ENCODE measurements at places on chromosomes 11 and 22. TPM values are rescaled to one million over a fixed set of nuclear protein-coding genes. Genes with fewer than 3 reads are reported as not detected.

The DAGLA gene
- 0.05 TPM for total RNA-seq

The OR51I1 gene
- total RNA-seq: not detected

The CXCR5 gene
- total RNA-seq: 0.92 TPM

The RAC2 gene
- 699 TPM for total RNA-seq

DNA sequence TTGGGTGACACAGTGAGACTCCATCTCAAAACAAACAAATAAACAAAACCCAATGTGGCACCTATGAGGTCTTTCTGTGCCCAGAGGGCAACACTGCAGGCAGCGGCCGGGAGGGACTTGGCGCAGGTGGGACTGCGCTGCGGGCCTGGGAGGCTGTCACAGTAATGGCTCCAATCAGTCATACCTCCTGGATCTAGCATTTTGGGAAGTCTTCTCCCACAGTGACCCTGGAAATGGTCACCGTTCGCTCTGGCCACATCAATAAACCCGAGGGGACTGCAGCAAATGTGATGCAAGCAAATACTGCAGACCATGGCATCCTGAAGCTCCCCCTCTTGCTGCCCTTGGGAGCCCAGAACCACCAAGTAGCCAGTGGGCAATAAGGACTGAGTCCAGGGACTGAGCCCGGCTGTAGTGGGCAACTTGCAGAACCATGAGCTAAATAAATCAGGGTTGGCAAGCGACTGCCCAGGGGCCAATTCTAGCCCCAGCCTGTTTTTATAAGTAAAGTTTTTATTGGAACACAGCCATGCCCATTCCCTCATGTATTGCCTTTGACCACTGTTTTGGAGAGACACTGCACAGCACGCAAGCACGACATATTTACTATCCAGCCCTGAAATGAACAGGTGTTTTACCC, 15.4 kb downstream of the SHANK2 start:
- H3K27ac ChIP-seq: no peak overlapping the region
- peaks cover 3% of the 10 kb centered on the region for H3K4me1 ChIP-seq
- H3K4me3 ChIP-seq: no peak overlapping the region
- no peaks in the 10 kb centered on the region for H3K36me3 ChIP-seq

DNA sequence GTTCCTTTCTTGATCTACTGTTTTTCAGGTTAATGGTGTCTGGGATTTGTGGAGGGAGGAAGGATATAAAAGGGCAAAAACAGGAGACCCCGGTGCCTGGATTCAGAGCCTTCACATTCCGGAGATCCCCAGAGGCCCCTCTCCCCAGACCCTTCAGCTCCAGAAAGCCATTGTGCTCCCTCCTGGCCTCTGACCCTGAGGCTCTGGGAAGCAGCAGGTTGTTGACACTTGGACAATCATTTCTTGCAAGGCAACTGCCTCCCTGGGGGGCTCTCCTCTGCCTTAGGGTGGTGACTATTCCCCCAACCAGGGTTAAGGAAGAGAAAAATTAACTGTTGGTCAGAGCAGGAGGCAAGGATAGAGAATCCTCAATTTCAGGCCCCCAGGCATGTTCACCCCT, 86.9 kb upstream of the NNMT start:
- H3K4me3 ChIP-seq: no peak overlapping the region
- no peaks in the 10 kb centered on the region for H3K36me3 ChIP-seq
- H3K27me3 ChIP-seq: no peaks in the 10 kb centered on the region
- H3K4me1 ChIP-seq: peaks cover 17% of the 10 kb centered on the region
- no peak for DNase-seq
- H3K27ac ChIP-seq: no peak overlapping the region

DNA sequence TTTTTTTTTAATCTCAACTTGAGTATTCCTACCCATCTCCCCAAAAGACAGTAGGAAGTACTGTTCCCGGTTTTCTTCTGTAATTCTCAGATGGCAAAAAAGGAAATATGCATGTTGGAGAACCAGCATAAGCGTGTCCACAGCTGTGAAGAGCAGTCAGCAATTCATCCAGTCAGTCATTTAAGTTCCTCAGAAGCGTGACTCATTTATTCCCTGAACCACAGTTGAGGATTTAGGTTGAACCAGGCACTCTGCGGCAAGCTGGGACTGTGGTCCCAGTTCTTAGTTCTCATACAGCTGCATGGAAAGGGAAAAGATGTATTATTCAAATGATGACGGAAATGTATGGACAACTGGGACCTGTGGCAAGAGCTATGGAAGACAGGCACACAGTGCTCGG, 61.0 kb upstream of the MYO18B start:
- no peaks in the 10 kb centered on the region for H3K4me1 ChIP-seq
- peaks cover 1% of the 10 kb centered on the region for H3K36me3 ChIP-seq
- no peak for DNase-seq
- no peaks in the 10 kb centered on the region for H3K27me3 ChIP-seq
- H3K27ac ChIP-seq: no peak overlapping the region
- no peak overlapping the region for H3K4me3 ChIP-seq

GRCh38 chr11:1888811-1889210, 2.9 kb downstream of the PRR33 start:
- peak overlapping the region; percentile 86 for H3K27ac ChIP-seq
- peaks cover 42% of the 10 kb centered on the region for H3K36me3 ChIP-seq
- peak overlapping the region; percentile 83 for H3K4me3 ChIP-seq
- no peak for DNase-seq

GRCh38 chr11:57049749-57050148, 61.0 kb downstream of the OR5AK2 start:
- no peaks in the 10 kb centered on the region for H3K27me3 ChIP-seq
- H3K36me3 ChIP-seq: no peaks in the 10 kb centered on the region
- no peak overlapping the region for H3K27ac ChIP-seq
- no peak for DNase-seq
- no peak overlapping the region for H3K4me3 ChIP-seq

DNA sequence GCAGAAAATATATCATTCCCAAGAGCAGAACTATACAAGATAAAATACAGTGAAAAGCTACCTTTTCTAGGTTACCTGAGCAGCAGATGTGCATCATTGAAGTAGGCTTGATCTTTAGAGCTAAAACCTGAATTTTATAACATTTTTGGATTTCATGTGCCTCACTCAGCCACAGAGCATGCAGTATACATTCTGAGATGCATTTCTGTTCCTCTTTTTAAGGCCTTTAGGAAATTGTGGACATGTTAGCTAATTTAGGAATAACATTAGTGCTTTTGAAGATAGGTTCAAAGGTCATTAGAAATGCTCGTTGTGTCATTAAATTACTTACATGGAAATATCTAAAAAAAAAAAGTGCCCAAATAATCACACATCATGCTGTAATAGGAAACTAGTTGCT, 230.6 kb upstream of the PDGFD start:
- no peaks in the 10 kb centered on the region for H3K36me3 ChIP-seq
- H3K4me1 ChIP-seq: no peaks in the 10 kb centered on the region
- no peak for DNase-seq
- H3K27ac ChIP-seq: no peak overlapping the region
- no peaks in the 10 kb centered on the region for H3K27me3 ChIP-seq

DNA sequence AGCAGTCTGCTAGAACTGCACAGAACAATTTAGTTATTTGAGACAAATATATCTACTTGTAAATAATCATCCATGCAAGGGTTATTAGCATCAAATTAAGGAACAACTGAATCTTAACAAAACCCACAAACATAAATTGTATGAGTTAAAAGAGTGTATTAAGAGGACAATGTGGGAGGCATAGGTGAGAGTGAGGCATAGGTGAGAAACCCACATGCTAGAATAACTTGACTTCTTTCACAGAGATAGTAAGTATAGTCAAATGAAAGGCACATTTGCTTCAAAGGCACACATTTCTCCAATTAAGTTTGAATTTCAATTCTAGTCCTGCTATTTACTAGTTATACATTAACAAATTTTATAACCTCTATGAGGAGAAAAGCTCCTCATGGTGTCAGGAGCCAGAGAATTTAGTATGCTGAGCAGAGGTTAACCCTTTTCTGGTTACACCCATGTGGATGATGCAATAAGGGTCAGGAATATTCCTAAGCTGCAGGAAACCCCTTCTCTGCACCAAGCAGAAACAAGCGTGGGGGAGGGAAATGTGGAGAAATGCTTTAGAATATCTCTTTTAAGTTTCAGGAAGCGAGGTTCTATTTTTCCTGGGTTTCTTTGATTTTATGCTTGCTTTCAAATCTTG, 264.2 kb downstream of the GRM5 start:
- no peak overlapping the region for H3K4me3 ChIP-seq
- no peak overlapping the region for H3K27ac ChIP-seq
- no peaks in the 10 kb centered on the region for H3K27me3 ChIP-seq
- H3K4me1 ChIP-seq: peaks cover 6% of the 10 kb centered on the region
- no peaks in the 10 kb centered on the region for H3K36me3 ChIP-seq

- H3K27me3 ChIP-seq: peaks cover 2% of the 10 kb centered on the region
- H3K4me3 ChIP-seq: peak overlapping the region; percentile 89
- peak overlapping the region; percentile 97 for H3K27ac ChIP-seq
- peaks cover 21% of the 10 kb centered on the region for H3K4me1 ChIP-seq
Observed at GRCh38 chr11:45917286-45917622, 423 bp downstream of the PEX16 start.

- H3K27me3 ChIP-seq: peaks cover 2% of the 10 kb centered on the region
- H3K4me3 ChIP-seq: no peak overlapping the region
- H3K4me1 ChIP-seq: no peaks in the 10 kb centered on the region
- no peaks in the 10 kb centered on the region for H3K36me3 ChIP-seq
- no peak for DNase-seq
Observed at GRCh38 chr11:128949791-128950454, 7.3 kb upstream of the TP53AIP1 start.

DNA sequence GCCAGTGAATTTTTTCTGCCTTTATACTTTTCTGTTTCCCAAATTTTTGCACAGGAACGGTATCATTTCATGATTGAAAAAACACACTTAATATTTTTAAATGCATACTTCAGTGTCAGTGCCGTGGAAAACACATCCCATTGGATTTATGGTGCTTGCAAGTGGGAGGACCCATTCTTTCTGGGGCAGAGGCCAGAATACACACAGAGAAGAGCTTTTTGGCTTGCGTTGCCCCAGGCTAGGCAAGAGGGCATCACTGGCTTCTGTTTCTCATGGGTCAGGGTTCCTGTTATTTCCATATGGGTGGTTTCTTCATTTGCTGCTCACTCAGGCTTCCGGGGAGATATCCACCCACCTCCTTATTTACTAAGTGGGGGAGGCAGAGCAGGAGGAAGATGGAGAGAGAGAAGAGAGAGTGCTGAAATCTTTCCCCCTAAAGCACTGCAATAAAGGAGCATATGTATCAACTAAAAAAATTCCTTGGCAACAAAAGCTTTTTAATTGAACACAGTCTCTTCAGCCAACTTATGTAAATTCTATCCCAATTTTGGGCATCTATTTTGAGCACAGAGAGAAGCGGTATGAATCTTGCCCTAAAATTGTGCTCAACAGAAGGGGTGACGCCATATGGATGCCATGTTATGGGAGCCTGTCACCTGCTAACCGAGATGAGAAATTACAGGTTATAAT, 66.0 kb upstream of the KIRREL3 start:
- no peaks in the 10 kb centered on the region for H3K36me3 ChIP-seq
- no peaks in the 10 kb centered on the region for H3K4me1 ChIP-seq
- no peak overlapping the region for H3K4me3 ChIP-seq
- DNase-seq: no peak
- H3K27me3 ChIP-seq: no peaks in the 10 kb centered on the region
- H3K27ac ChIP-seq: no peak overlapping the region
